ENCODE measurements at places on chromosomes 16 and 17.

DNA sequence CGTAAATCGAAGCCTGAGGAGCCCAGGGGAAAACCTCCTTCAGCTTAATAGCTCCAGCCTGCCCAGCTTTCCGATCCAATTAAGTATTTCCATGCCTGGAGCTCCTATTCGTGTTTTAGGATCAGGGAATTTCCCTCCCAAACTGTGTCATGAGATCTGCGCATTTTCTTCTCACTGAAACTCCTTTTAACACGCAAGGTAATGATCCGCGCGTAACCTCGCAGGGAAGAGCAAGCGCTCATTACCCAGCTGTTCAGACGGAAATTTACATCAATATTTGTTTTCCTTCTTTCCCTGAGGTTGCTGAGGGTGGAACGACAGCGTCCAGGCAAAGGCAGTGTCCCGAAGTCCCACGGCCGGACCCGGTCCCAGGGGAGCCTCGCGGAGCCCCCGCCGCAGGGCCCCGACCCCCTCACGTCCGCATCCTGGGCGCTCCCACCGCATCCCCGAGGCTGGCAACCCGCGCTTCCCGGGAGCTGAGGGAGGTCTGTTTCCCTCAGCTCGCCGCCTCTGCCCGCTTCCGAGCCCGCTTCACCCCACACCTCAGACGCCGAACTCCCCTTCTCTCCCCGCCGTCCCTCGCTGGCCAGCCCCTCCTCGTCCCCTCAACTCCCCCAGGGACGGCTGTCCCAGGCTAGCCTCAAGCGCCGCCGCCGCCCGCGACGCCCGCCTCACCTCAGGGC is 415 bp downstream of the ABCA5 start:
- DNase-seq = no peak

- DNase-seq = no peak
Measured at GRCh38 chr17:7191571-7192270, 12.6 kb upstream of the ASGR1 start.

- no peak for DNase-seq
Measured at GRCh38 chr17:46028374-46028773, 29.3 kb downstream of the STH start.

GRCh38 chr17:77281904-77282367 is 141.2 kb downstream of the SEC14L1 start:
- no peak for DNase-seq

Measured in stimulated activated CD8-positive, alpha-beta memory T cell treated with anti-CD3 and anti-CD28 coated beads, Interleukin-4, amount 100 ng/mL, for 1 hour (primary cell).